ENCODE measurements at places on chromosomes 11 and 22. TPM values are rescaled to one million over a fixed set of nuclear protein-coding genes. Genes with fewer than 3 reads are reported as not detected.

Gene ANO3
- total RNA-seq: not detected

Gene CARD18
- total RNA-seq: 0.63 TPM

Gene MFRP
- not detected for total RNA-seq

- no peak for DNase-seq
These were observed 2.4 kb downstream of the CRYBB2 start for GRCh38 chr22:25221790-25222189.

GRCh38 chr11:17449158-17449557, 27.5 kb downstream of the ABCC8 start:
- DNase-seq: no peak

DNA sequence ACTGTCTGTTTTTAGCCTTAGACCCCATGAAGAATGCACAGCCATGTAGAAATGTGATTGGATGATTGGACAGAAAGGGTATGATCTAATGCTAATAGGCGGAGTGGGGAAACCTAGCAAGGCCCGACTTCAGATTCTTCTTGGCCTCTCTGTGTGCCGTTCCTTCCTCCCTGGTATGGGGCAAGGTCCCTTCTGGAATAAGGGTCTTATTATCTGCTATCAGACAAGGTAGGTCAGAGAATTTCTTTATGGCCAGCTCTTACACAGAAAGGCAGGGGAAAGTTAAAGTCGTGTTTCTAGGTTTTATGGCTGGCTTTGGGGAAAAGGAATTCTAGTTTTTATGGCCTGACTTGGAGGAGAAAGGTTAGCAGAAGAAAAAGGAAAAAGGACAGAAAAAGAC, 30.6 kb downstream of the DBX1 start:
- no peak for DNase-seq

DNA sequence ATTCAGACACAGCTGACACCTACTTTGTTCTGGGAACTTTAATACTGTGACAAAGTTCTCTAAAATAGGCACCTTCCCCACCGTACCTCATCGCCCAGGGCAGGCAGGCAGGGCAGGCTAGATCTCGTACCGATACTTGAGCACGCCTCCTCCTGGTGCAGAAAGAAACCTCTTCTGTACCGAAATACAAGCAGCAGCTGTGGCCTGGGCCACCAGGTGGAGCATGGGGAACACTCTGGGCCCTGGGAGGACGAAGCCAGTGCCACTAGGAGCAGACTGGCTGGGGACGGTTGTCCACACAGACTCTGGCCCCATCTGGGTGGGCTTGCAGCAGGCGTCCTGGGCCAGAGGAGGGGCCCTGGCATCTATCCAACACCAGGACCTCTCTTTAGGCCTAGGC, 12.8 kb downstream of the PMM1 start:
- peak; percentile 65 for DNase-seq

Gene MMP3
- not detected for total RNA-seq

DNA sequence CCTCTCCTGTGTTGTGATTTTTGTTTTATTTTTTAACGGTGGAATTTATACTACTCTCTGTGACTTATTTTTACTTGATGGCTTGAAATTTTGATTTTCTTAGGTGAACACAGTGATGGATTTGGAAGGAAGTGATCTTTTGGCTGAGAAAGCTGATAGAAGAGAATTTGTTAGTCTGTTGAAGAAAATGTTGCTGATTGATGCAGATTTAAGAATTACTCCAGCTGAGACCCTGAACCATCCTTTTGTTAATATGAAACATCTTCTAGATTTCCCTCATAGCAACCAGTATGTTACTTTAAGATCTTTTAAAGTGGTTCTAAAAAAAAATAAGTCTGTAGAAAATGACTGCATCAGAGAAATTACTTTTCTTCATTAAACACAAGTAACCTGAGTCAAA, 82.1 kb downstream of the HIPK3 start:
- DNase-seq: no peak

DNA sequence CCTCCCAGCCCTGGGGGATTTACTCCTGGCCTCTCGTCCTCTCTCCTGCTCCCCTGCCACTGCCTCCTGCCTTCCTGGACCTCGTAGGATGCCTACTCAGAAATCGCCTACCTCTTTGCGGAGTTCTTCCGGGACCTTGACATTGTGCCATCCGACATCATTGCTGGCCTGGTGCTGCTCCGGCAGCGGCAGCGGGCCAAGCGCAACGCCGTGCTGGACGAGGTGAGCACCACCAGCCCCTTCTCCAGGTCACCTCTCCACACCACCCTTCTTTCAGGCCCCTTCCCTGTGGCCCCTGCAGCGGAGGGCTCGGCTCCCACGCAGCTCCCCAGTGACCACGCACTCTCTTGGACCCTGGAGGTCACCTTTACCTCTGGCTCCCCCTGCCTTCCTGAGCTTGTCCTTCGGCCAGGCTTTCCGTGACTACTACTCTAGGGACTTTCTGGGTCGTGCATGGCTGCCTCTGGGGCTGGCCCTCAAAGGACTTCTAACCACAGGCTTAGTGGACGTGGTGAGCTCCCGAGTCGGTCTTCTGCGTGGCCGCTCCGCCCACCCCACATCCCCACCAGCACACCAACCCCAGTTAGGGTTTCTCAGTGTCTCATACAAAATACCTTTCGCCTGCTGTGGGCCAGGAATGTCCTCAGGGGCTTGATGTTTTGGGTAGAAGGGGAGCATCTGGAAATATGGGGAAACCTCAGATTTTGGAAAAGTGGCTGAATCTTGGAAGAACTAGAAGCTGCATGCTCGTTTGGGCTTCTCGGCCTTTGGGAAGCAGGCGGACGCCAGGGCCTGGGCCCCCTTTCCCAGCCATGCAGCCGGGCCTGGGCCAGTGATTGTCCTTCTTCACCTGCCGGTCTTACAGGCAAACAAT, 24.1 kb upstream of the MYRF start:
- no peak for DNase-seq

DNA sequence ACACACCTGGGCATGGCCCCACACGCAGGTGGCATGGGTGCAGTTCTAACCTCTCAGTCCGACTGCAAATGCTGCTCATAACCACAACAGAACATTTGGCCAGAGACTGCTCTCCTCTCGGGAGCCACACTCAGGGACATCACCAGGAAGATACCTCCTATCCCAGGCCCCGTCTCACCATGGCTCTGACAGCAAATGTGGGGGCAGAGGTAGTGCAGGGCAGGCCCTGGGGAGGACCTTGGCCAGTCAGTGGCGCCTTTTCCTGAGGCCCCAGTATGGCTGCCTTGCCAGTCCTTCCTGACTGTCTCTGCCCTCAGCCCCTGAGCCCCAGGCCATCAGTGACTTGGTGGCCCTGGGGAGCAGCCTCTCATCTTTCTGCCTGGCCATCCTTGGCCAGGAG, 2.8 kb downstream of the KRTAP5-6 start:
- no peak for DNase-seq
